ENCODE measurements at places on chromosomes 11 and 22.

DNA sequence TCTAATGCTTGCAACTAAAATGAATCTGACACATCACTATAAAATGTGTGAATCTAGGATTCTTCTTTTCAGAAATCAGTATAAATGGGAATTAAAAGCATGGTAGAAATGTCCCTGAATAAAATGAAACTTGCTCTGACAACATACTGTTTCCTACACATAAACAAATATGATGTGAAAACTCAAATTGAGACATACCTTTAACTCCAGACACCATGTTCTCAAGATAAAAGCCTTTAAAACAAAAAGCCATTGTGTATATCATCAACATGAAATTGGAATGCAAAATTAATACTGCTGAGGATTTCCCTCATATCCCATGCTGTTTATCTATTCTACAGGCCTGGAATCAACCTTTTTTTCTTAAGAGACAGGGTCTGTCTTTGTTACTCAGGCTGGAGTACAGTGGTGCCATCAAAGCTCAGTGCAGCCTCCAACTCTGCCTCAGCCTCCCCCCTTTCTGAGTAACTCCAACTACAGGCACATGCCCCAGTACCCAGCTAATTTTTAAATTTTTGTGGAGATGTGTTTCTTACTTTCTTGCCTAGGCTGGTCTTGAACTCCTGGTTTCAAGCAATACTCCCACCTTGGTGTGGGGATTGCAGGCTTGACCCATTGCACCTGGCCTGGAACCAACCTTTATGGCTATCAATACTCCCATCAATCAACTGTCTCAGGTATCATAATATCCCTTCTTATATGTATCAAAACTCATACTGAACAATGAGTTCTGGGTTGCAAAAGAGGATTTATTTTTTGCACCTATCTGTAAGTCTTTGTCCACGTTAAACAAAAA is 6.7 kb downstream of the TAF1D start:
- no peak for DNase-seq

GRCh38 chr11:35413598-35413997 is 5.8 kb downstream of the SLC1A2 start:
- DNase-seq, result no peak

GRCh38 chr11:112042161-112042960 is 17.2 kb downstream of the DLAT start:
- DNase-seq, result no peak

GRCh38 chr11:12693094-12693478 is 18.9 kb downstream of the TEAD1 start:
- no peak for DNase-seq

DNA sequence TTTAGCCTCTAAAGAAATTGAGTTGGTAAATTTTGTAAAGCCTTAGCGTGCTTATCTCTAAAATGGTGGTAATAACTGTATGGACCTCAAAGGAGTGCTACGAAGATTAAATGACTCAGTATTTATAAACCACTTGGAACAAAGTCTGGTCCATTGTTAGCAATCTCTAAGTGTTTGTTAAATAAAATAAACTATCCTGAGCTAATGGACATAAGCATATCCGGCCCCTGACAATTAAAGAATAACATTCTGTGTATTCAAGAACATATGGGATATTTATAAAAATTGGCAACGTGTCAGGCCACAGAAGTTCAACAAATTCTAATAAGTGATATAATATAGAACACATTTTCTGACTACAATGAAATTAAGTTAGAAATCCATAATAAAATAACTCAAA is 71.0 kb downstream of the MYEOV start:
- no peak for DNase-seq

DNA sequence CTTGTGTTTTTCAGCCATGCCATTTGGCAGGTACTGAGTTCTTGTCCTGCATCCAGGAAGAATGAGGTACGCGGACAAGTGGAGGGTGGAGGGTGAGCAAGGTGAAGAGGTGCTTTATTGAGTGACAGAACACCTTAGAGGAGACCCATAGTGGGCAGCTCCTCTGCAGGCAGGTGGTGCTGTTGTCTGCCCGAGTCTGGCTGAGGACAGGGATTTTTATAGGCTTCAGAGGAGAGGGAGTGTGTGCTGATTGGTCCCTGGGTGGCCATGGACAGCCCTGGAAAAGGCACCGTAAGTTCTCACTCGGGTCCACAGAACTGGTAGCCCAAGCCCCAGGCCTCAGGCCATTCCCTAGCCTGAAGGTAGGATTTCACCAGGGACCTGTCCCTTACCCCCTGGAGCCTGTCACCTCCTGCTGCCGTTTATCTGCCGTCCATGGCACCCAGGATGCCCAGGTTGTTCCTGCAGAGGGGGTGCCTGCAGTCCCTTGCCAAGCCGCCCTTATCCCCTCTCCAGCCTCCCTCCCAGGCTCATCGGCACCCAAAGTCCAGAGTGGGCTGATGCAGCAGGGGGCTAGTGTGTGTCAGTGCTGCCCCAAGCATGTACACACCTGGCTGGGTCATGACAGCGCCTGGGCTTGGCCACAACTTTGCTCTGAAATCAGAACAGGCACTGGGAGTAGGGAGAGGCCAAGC is 213.6 kb downstream of the LRRC4C start:
- no peak for DNase-seq

DNA sequence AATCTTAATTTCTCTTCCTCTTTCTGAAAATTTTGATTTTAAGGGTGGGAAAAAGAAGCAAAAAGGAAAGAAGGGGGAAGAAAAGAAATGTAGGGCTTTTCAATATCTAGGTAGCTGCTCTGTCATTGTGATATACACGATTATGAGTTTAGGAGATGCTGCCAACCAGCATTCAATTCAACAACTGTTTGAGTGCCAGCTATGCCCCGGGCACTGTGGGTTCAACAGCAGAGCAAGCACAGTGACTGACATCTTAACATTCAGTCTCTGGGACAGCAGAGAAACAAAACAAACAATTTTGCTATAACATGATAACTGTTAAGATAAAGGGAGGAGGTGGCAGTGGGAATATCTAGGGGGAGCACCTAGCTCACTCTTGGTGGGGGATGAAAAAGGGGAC is 91.6 kb downstream of the DBX1 start:
- no peak for DNase-seq

DNA sequence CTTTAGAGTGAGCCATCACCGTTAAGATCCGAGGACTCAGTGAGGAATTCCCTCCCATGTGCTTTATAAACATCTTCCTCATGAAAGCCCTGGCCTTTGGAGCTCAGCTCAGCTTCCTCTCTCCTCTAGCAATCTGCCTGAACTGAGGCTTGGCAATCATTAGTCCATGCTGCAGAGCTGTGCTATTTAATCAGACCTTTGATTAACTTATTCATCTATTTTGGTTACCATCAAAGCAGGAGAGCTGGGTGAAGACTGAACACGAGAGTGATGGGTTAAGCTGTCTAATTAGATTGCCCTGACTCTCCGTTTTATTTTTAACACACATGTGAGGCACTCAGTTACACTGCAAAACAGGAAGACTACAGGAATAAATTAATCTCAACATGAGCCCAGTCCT is 351.3 kb downstream of the LARGE1 start:
- DNase-seq, result no peak

- DNase-seq, result no peak
Measured at GRCh38 chr11:1157645-1158591, at the start of gene MUC5AC. Gene MUC5AC (plus strand): TSS chr11:1157953. CDS start chr11:1158000, 47 bp downstream.

Data from CD8-positive, alpha-beta T cell (primary cell).